Left kidney (tissue), 8 donors: ENCODE measurements at places on chromosomes 4 and X.

DNA sequence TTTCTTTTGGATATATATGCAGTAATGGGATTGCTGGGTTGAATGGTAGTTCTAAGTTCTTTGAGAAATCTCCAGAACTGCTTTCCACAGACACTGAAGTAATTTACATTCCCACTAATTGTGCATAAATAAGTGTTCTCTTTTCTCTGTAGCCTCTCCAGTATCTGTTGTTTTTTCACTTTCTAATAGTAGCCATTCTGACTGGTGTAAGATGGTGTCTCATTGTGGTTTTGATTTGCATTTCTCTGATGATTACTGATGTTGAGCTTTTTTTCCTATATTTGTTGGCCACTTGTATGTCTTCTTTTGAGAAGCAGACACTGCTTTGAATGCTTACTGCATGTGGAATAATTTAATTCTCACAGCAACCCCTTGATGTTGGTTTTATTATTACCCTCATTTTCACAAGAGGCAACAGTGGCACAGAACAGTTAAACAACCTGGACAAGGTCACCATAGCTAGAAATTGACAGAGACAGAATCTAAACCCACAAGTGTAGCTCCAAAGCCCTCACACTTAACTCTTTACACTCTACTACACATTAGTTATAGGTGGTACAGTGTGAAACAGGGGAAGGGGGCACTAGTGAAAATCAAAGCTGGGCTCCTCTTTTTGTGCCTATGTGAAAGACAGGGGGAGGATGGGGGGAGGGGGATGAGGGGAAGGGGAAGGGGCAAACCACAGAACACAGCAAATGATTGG lies 96.1 kb downstream of the REELD1 start:
- DNase-seq: no peak

DNA sequence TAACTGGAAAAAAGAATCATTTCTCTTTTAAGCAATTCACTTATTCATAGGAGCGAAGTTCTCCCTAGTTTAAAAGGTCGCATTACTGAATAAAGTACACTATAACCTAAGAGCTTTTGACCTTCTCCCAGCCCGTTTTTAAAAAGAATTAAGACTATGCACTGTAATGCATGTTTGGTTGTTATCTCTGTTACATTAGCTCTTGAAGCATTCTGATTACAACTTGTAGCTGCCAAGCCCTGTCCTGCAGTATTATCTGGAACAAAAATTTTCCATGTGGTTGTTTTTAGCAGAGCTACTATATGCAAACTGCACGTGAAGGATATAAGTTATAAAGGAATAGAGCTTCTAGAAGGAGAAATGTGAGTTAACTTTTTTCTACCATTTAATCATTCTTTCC lies 8.1 kb downstream of the GAB1 start:
- DNase-seq: no peak

- no peak for DNase-seq
Observed at GRCh38 chrX:116114999-116115398, 55.5 kb upstream of the AGTR2 start.

DNA sequence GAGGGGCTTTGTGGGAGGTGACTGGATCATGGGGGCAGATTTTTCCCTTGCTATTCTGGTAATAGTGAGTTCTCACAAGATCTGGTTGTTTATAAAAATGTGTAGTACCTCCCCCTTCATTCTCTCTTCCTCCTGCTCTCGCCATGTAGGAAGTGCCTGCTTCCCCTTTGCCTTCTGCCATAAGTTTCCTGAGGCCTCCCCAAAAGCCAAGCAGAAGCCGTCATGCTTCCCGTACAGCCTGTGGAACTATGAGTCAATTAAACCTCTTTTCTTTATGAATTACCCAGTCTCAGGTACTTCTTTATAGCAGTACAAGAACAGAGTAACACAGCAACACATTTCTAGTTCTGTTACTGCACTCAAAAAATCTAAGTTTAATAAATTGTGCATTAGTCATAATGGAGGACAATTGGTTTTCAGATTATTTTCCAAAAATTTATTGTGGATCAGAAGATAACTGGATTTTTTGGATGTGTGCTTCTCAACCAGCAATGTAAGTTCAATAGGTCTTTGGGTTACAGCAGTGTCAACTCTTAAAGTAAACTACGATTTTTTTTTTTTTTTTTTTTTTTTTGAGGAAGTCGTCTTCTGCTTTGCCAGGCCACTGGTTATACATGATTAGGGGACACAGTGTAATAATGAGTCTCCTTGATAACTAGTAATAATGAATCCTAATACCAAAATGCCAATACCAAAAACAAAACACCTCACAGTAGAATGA lies 69.9 kb downstream of the CHIC2 start:
- no peak for DNase-seq
